Stimulated activated CD4-positive, alpha-beta T cell treated with anti-CD3 and anti-CD28 coated beads, Interleukin-12 subunit alpha, Interleukin-12 subunit beta, amount 100 ng/mL, for 4 hours (primary cell): ENCODE measurements at places on chromosomes 2 and 18.

- no peak for DNase-seq
Measured at GRCh38 chr2:216856406-216857065, 3.3 kb downstream of the TNP1 start.

DNA sequence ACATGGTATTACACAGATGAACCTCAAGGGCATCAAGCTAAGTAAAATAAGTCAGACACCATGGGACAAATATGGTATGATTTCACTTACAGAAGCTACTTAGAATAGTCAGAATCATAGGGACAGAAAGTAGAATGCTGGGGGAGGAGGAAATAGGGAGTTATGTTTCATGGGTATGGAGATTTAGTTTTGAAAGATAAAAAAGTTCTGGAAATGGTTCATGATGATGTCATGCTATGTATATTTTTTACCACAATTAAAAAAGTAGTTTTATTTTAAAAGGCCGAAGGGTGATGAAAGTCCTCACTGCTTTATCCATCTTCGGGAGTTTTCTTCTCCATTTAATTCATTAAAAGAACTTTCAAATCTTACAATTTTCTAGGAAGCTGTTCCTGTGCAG, 181.9 kb downstream of the CALCRL start:
- no peak for DNase-seq

GRCh38 chr2:144468823-144469595, 50.9 kb downstream of the ZEB2 start:
- no peak for DNase-seq

GRCh38 chr2:211599146-211599545, 939.5 kb downstream of the ERBB4 start:
- no peak for DNase-seq

- no peak for DNase-seq
Measured at GRCh38 chr18:54766634-54767033, 61.6 kb upstream of the RAB27B start.

DNA sequence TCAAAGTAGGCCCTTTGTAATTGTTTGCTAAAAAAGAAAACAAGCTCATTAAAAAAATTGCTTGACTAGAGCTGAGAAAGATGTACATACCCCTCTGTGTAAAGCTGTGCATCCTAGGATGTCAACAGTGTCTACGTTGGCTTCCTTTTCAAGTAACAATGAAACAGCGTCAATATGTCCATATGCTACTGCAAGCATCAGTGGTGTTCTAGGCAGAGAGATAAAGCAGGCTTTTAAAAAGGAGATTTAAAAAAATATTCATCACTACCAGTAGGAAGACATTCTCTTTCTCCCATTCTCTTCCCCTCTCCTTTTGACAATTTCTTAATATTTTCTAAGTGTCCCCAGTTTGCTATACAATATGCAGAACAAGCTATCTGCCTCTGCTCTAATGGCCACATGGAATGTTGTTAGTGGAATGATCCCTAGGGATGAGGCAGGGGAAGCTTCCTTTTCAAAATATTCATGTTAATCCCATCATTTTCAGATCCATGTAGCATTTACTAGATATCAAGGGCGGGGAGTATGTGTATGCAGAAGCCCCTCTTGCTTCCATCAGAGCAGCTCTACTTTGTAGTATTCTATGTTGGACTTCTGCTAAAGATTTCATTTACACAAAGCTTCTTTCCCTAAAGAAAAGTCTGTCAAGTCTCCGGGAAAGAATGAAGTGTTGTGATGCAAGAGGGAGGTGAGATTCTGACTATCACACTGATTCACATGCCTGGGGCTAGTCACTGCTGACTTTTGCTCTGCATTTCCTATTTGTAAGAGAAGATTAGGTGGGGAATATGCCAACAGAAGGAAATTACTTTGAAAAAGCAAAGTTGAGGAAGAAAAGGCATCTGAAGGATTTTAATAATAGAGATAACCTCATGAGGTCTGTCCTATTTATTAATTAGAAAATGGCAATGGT, 81.5 kb upstream of the PGAP1 start:
- no peak for DNase-seq

- no peak for DNase-seq
Measured at GRCh38 chr2:10658041-10658913, 31.5 kb downstream of the NOL10 start.
